ENCODE measurements at places on chromosomes 3 and 15. TPM values are rescaled to one million over a fixed set of nuclear protein-coding genes. Genes with fewer than 3 reads are reported as not detected.

DNA sequence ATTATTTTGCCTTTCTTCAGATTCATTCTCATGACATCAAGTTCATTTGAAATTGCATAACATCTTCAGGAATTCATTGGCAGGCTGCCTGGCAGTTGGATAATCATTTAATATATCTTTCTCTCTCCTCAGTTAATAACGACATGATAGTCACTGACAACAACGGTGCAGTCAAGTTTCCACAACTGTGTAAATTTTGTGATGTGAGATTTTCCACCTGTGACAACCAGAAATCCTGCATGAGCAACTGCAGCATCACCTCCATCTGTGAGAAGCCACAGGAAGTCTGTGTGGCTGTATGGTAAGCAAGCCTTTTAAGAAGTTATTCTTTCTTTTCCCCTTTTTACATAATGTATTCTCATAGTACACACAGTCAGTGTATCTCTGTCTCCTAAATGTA is 38.2 kb downstream of the TGFBR2 start:
- DNase-seq: peak; percentile 64

DNA sequence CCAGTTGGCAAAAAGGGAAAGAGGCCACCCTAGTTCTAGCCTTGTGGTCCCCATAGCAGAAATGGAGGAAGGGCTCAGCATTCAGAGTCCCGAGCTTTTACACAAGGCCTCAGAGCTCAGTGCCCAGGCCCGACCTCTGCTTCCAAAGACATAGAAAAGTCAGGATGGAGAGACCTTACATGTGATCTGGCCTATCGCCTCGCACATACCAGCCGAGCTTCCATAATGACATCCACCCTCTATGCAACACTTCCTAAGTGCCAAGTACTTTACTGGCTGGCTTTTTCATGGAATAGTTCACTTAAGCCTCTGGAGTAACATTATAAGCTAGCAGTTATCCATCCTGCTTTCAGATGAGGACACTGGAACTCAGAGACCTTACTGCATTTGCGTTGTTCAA is 275.9 kb downstream of the FAM43A start:
- no peak for DNase-seq

DNA sequence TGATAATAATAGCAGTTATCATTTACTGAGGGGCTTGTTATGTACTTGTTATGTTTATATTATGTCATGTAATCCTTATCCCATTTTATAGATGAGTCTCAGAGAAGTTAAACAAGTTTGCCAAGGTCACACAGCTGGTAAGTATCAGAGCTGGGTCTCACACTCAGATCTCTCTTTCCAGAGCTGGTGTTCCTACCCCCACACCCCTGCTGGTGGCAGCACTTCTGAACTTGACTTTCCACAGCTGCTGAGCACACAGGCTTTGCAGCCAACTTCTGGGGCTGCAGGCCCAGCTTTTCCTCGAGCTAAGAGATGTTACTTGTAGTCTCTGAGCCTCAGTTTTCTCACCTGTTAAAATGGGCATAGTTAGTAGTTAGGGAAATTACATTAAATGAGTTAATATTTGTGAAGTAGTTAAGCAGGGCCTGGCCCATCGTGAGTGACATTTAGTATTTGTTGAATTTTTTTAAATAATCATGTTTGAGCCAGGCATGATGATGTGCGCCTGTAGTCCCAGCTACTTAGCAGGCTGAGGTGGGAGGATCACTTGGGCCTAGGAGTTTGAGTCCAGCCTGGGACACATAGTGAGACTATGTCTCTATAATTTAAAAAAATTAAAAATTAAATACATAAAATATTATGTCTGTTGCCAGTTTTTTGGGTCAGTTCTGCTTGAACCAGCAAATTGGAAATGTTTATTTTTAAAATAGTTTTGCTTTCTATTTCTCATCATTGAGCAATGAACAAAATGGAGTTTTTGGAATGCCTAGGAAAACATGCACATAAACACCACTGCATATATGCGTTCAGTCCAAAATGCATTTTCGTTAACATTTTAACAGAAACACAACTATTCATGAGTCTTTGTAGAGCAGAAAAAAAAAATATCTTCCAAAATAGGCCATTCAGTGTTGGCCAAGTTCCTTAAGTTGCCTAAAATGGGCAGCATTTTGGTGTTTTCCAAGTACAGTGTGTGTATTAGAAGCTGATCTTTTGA is 87.3 kb downstream of the SMAD6 start:
- DNase-seq: peak; percentile 68

- DNase-seq: no peak
These were observed 363.4 kb upstream of the LRRC3B start for GRCh38 chr3:26259176-26259575.

- DNase-seq: no peak
These were observed 26.6 kb downstream of the HDAC11 start for GRCh38 chr3:13506680-13507079.

GRCh38 chr15:73972984-73973682 is 19.0 kb downstream of the STOML1 start:
- DNase-seq: peak; percentile 86

GRCh38 chr3:71087143-71088018 is 496.1 kb downstream of the FOXP1 start:
- no peak for DNase-seq

DNA sequence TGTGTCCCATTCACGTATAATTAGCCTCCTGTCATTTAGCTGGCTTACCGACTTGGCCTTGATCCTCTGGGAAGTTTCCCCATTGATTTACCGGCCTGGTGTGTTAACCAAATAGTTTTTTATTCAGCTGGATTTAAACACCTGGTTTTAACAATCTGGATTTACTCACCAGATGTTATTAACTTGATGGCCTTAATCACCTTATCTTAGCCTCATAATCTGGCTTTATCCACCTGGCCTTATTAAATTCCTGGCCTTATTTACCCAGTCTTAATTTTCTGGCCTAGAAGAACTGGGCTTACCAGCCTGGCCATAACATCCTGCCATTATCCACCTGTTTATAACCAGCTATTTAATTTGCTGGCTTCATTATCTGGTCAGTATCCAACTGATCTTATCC is 89.9 kb downstream of the IL12A start:
- no peak for DNase-seq

DNA sequence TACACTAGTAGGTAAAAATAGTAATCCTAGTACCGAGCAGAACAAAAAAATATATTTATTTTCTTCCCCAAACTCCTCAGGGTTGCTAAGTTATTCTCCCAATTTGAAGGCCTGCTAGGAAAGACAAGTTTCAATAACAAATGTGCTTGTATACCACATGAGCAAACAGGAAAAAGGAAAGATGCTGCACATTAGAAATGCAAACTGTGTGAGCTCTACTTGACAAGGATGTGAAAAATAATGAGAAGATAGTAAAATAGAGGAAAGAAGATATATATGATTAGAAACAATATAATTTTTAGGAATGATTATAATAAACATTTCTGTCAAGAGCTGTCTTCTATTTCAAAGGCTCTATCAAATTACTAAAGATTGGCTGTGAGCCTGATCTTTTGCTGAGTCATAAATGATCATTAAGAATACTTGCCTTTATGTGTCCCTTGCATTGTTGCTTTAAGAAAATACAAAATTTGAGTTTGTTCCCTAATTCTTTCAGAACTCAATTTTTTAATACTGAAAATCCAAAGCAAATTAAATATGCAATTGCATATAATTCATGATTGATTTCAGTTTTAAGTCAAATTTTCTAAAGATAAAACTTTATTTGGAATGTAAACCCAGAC is 174.2 kb downstream of the NEK10 start:
- no peak for DNase-seq

GRCh38 chr3:129608087-129608935 is 1.8 kb upstream of the PLXND1 start:
- DNase-seq: no peak

GRCh38 chr3:12588039-12589009 is 31.4 kb downstream of the MKRN2 start:
- DNase-seq: peak; percentile 24

- no peak for DNase-seq
These were observed 4.0 kb downstream of the NT5DC2 start for GRCh38 chr3:52529376-52530333.

DNA sequence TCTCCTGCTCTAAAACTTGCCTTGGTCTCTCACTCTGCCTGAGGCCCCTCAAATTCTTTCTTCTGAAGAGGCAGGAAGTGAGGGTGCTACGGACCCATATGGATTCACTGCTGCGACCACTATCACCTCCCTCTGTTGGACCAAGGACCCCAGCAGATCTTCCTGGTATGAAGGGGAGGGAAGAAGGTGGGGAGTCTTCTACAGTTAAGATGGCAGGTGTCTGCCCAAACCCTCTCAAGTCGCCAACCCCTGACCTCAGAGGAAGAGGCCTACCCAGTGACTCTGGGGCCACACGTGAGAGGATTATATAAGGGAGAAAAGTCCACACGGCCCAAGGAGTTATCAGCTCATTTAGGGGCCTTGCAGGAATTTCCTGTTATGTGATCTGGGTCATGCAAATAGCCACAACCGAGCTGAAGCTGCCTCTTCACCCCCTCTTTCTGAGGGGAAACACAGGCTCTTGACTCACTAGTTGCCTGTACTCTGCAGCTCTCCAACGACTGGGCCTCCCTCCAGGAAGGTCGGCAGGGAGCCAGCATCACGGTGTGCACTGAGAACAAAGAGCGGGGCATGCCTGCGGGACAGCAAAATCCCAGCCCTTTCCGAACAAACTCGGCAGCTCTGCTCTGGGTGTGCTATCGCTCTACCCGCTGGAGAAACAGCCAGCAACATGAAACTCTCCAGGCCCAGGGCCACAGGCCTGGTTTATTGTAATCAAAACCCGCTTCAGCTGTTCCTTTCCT is 116.0 kb downstream of the XXYLT1 start:
- DNase-seq: peak; percentile 86

GRCh38 chr3:194375473-194376240 is 6.1 kb upstream of the LRRC15 start:
- DNase-seq: no peak

GRCh38 chr15:73367624-73368300 is 996 bp downstream of the HCN4 start:
- DNase-seq: no peak

- no peak for DNase-seq
These were observed 54.0 kb downstream of the SNTN start for GRCh38 chr3:63706321-63707085.

DNA sequence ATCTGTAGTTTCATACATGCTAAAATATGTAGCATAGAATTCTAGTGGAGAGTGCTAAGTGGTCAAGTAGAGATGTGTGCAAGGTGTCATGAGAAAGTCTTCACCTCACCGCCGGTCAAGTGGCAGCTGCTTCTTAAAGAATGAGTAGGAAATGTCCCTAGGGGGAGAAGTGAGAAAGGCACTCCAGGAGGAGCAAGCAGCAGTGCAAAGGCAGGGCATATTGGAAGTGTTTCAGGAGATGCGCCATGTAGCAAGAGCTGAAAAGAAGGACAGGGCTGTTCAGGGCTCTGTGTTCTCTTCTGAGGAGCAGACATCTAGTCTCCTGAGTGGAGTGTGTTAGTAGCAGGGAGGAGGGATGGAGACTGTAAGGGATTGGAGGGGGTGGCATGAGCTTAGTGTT is 312.4 kb upstream of the SEMA6D start:
- DNase-seq: no peak

- DNase-seq: no peak
These were observed 31.1 kb downstream of the DCLK3 start for GRCh38 chr3:36733162-36733696.

DNA sequence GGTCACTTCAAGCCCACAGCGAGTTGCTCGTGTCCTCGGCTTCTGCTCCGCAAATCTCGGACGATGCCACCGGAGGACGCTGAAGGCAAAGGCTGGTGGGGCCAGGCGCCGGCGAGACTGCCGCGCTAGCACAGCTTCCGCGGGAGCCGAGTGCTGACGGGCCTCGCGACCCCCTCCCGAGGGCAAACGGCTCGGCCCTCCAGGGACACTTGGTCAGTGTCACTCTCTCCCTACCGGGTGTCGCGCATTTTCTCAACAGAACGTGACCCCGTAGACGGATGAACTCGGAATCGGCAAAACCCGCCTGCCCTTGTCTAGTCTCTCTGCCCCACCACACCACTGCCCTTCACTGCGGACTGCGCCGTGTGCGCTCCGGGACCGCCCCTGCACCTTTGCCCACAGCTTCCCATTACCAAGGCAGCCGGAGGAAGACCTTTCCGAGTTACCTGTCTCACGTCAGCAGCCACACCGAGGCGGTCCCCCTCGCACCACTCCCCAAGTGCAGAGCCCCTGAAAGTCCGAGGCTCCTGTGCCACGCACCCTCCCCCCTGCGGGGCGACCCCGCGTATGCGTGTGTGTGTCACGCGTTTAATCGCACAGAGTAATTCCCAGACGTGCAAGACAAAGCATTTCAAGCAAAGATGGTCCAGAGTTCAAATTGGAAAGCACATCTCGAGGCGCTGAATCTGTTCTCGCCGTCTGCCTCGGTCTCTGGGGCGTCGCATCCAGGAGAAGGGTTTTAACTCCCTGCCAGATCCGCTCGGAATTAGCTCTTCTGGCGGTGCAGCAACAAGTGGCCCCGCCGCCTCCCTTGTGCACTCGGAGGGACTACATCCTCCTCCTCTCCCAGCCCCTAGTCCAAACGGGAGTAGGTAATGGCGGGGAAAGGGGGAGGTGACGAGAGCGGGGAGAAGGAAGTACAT is 245.0 kb upstream of the TOPAZ1 start:
- no peak for DNase-seq

GRCh38 chr15:78398076-78398825 is 39.8 kb upstream of the IREB2 start:
- DNase-seq: no peak

GRCh38 chr3:24533561-24534193 is 39.0 kb upstream of the THRB start:
- no peak for DNase-seq

DNA sequence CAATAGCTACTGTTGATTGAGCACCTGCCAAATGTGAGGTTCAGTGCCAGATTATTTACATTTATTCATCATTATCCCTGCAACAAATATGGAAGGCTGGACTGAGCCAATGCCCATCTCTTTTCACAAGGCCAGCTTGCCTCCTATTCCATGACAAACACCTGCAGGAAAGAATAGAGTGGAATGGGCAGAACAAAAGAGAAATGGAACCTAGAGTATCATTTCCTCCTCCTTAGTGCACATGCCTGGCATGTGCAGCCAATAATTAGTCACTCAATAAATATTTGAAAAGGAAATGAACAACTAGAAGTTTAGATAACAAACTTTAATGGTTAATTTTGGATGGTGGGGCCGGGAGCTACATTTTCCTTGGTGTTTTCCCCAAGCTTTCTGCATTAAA is 61.4 kb upstream of the MYRIP start:
- no peak for DNase-seq

GRCh38 chr3:9600597-9600996 is 47.0 kb upstream of the LHFPL4 start:
- DNase-seq: peak; percentile 20

ZNF501 gene
- 9.9 TPM for polyA plus RNA-seq

BNC1 gene
- polyA plus RNA-seq: 1.4 TPM

NEIL1 gene
- polyA plus RNA-seq: 34.7 TPM

ABHD10 gene
- 66.2 TPM for polyA plus RNA-seq

COLQ gene
- 9.5 TPM for polyA plus RNA-seq

C3orf62 gene
- 12.4 TPM for polyA plus RNA-seq

DPH3 gene
- polyA plus RNA-seq: 24.8 TPM

TMOD2 gene
- polyA plus RNA-seq: 4.6 TPM

ZNF710 gene
- 31.7 TPM for polyA plus RNA-seq

CCDC54 gene
- polyA plus RNA-seq: 0.15 TPM

SLC6A1 gene
- 6.0 TPM for polyA plus RNA-seq
